Effector CD8-positive, alpha-beta T cell (primary cell): ENCODE measurements at places on chromosomes 3 and 15.

GRCh38 chr15:80832686-80833085, 53.5 kb downstream of the CEMIP start:
- no peak for DNase-seq

DNA sequence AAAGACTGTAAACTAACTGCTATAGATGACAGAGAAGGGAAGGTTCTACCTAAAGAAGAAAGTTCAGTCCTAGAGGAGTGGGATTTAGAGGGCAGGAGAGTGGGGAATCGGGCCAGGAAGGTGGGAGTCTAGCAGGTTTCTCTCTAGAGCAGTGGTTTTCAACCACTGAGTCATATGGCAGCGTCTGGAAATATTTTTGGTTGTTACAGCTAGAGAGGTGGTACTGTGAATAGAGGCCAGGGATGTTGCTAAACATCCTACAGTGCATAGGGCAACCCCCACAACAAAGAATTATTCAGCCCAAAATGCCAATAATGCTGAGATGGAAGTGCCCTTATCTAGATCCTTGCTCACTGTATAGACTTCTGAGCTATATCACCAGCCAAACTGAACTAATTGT, 28.7 kb downstream of the ATP1B3 start:
- no peak for DNase-seq

- no peak for DNase-seq
Observed at GRCh38 chr15:77506311-77507142, 85.8 kb downstream of the HMG20A start.

GRCh38 chr15:90648137-90649070, 68.7 kb upstream of the BLM start:
- peak; percentile 41 for DNase-seq

- DNase-seq, result no peak
Observed at GRCh38 chr15:74041311-74041756, 41.0 kb downstream of the GOLGA6A start.

DNA sequence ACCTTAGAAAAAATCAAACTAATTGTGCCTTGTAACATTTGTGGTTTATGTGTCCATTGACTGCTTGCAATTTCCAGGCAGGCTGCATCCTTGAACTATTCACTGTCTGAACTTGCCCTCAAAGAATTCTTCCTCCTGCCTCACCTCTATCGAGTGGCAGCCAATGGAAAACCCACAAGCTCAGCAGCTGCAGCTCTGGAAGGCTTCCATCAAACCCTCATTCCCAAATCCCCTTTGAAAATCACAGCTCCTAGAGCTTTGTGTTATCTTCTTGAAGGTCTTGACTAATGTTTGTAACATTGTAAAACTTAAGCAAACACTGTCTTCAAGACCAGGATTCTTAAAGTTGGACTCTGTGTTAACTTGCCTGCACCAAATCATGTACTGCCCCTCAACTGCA, 81.1 kb downstream of the FILIP1L start:
- no peak for DNase-seq

DNA sequence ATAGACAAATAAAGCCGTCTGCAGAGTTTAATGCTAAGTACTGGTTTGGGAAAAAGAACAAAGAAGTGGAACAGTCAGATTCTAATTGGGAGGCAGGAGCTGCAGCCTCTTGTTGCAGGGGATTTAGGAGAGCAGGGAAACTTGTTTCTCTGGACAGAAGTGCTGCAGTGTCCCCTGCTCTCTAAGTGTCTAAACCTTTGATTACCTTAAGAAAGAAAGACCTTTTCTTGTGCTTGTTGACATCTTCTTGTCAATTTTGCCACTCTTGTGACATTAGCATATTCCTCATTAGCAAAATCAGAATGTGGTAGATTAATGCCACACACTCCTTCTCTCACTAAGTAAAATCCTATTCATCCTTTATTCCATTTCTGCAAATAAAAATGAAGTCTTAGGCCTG, 38.8 kb downstream of the TRAT1 start:
- no peak for DNase-seq

DNA sequence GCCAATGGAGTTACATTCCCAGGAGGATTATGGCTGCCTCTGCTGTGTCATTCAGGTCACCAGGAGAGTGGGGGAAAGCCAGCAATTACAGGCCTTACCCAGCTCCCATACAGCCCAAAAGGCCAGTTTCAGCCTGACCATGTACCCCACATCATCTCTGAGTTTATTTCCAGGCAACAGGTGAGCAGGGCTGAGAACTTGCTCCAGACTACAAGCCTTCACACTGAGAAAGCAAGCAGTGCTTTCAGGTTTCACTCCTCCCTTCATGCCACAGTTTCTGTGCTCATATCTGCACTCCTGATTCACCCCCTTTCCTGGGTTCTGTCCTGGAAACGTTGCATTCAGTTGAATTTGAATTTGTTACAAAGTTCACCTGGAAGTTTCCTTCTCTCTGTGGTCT, 68.1 kb upstream of the ABI3BP start:
- DNase-seq, result no peak

DNA sequence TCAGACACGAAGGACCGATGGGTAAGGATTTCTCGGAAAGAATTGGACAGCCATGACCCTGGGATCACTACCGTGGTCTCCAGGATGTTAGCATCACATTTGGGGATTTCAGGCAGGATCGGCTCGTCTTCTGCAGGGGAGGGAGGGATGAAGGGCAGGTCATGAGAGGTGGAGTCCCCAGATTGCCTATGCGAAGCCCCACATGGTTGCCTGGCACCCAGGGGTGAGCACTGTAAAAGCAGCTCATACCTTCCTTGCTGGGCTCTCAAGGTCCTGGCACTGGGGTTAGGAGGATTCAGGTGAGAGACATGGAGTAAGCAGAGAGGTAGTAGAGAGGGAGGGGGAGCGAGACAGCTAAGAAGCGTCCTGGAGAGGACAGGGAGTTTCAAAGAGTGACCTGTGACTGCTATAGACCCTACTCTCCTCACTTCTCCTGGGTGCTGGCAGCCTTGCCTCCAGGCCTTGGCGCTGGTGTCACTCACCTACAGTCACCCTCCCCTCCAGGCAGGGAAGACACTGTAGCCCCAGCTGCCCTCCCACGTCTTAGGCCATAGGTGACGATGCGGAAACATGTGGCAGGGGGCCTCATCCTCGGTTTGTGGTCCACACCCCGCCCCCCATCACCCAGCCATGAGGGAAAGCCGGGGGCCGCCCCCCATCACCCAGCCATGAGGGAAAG, 15.0 kb upstream of the EHD4 start:
- no peak for DNase-seq

GRCh38 chr3:150878996-150879575, 26.2 kb downstream of the MINDY4B start:
- DNase-seq, result no peak

DNA sequence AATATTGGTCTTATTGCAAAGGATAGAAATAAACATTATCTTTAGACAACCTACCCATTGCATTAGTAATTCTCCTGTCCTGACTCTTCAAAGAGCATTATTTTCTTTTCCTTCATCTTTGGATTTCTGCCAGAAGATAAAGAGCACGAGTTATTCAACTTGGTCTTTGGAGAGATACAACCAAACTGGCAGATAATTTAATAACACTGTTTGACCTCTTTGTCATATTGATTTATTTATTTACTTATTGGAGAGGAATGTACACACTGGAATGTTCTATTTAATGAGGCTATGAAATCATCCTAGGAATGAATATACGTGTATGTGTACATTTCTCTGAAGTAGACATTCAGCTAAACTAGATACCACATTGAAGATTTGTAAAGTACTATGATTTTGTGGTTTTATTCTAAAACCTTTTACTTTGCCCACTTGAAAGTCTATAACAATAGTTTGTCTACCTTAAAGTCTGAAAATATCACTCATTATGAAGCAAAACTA, 462.1 kb downstream of the C3orf38 start:
- DNase-seq, result no peak

- no peak for DNase-seq
Observed at GRCh38 chr15:61480863-61481262, 251.8 kb upstream of the RORA start.

- no peak for DNase-seq
Observed at GRCh38 chr15:98876451-98877369, 130.9 kb downstream of the PGPEP1L start.

- no peak for DNase-seq
Observed at GRCh38 chr3:143068059-143068458, 51.5 kb upstream of the CHST2 start.

DNA sequence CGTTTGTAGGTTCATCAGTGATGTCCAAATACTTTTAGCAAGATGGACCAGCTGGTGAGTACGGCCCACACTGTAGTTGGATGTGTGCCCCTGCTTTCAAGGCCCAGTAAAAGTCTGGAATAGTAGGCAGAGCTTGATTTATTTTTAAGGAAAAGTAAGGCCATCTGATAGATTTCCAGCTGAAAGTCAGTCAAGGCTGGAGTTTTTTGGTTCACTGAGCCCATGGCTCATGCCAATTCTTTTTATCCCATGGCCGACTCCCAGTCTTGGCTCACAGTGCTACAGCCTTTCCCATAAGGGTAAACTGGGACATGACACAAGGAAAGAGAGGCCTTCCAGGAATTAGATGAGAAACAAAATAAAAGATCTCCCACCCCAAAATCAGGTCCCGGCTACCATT, 13.5 kb downstream of the CCDC80 start:
- DNase-seq, result no peak

GRCh38 chr3:168570404-168571155, 474.9 kb upstream of the GOLIM4 start:
- no peak for DNase-seq

DNA sequence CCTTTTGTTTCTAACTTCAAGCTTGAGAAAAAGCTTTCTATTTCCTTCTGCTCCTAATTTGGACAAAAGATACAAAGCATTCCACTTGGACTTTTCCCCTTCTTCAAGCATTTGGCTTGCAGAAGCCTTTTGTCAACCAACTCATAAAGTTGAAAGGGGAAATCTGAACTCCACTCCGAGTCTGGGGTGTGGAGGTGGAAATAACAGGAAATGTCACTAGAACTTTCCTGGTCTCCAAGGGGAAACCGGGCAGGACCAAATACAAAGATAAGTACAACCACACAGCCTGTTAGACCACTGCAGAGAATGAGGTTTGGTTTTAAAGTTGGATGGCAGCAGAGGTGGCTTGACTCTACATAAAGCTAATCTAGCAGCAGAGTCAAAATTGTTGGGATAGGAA, 4.2 kb upstream of the C3orf80 start:
- DNase-seq, result no peak

- no peak for DNase-seq
Observed at GRCh38 chr3:128911911-128912310, 32.5 kb downstream of the ACAD9 start.

DNA sequence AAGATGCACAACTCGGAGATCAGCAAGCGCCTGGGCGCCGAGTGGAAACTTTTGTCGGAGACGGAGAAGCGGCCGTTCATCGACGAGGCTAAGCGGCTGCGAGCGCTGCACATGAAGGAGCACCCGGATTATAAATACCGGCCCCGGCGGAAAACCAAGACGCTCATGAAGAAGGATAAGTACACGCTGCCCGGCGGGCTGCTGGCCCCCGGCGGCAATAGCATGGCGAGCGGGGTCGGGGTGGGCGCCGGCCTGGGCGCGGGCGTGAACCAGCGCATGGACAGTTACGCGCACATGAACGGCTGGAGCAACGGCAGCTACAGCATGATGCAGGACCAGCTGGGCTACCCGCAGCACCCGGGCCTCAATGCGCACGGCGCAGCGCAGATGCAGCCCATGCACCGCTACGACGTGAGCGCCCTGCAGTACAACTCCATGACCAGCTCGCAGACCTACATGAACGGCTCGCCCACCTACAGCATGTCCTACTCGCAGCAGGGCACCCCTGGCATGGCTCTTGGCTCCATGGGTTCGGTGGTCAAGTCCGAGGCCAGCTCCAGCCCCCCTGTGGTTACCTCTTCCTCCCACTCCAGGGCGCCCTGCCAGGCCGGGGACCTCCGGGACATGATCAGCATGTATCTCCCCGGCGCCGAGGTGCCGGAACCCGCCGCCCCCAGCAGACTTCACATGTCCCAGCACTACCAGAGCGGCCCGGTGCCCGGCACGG, 991 bp downstream of the SOX2 start:
- no peak for DNase-seq

- no peak for DNase-seq
Observed at GRCh38 chr3:137335478-137335877, 377.7 kb downstream of the IL20RB start.

GRCh38 chr15:60399246-60399915, 1.6 kb upstream of the ANXA2 start:
- DNase-seq, result no peak

DNA sequence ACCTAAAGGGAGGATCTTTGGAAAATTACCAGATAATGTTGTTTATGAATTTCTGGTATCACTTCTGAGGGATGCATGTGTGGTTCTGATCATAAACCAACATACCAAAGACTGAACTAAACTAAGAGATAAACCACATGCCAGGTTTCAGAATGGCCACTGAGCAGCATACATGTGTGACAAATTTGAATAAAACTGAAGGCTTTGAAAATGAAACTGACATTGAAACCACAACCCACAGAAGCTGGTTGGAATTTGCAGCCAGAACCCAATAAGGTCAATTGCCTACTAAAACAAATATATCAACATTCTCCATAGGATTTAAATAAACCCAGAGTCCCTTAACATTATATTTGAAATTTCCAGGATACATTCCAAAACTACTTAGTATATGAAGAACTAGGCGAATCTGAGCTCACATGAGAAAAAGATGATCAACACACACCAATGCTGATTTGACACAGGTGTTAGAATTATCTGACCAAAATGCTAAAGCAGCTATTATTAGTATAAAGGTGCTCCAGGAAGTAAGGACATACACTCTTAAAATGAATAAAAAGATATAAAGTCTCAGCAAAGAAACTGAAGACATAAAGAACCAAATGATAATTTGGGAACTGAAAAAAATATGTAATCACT, 125.0 kb downstream of the ZNF280D start:
- DNase-seq, result no peak

GRCh38 chr3:72487078-72487765, 361.0 kb downstream of the SHQ1 start:
- DNase-seq, result no peak

GRCh38 chr3:29410660-29411405, 130.0 kb downstream of the RBMS3 start:
- no peak for DNase-seq

DNA sequence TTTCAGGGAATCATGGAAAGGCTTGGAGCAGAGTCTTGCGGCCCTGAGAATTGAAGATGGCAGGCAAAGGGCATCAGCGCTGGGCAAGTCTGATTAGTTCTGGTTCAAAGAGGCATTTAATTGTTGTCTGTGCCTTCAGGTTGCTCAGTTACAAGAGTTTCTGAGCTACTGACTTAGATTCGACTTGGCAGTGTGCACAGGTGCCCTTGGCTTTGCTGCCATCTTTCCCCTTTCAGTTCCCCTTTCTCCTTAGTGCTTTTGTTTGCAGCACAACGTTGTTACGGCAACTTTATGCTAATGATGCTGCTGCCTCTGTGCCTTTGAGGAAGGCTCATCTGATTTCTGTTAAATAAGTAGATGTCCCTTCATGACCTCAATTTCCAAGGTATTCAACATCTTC, 12.5 kb downstream of the P2RY14 start:
- DNase-seq, result no peak
